ENCODE measurements at places on chromosomes 2 and 18.
A peak's percentile ranks its signal among the peaks of the same experiment; 100 is the strongest.

- no peak for DNase-seq
Measured at GRCh38 chr2:176560296-176560695, 291.1 kb downstream of the MTX2 start.

DNA sequence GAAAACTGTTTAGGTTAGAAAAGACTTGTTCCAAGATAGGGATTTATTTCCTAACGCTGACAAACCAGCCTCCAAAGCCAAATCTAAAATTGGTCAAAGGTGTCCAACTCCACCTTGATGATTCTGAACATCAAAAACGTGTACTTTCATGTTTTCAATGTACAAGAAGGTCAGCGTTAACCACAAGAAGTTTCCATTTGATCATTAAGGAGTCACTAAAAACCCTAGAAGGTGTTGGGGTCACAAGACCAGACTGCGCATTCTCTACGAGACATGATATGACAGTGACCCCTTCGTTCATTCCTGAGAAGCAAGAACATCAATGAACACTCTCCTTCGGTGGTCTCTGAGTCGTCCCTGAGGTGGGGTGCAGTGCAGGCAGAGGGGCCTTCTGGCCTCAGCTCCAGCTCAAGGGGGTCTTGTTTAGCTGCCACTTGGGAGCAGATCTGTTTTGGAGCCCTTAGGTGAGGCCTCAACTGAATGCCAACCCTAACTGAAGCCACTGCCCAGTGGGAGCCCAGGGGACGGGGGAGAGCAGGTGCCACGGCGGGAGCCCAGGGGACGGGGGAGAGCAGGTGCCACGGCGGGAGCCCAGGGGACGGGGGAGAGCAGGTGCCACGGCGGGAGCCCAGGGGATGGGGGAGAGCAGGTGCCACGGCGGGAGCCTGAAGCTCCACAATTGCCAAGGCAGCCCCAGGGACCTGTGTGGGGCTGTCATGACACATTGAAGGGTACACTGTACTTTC, 55.2 kb downstream of the PARD6G start:
- no peak for DNase-seq

- DNase-seq = peak; percentile 61
Measured at GRCh38 chr2:215531284-215531683, 95.4 kb upstream of the FN1 start.

DNA sequence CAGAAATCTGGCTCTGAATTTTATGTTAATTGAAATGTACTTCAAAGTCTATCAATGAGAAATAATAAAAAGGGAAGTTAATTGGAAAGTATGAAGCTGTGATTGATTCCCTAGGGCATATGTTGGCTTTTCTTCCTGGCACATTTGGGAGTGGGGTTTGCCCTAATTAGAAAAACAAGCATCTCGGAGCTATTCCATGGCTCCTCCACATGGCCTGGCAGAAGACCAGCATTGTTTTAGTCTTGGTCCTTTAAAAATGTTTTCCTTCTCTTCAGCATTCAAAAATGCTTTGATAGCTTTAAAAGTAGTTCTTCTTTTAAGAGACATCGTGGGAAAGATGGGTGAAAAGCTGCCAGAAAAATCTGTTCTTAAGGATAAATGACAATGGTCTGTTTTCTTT, 445.5 kb upstream of the PKDCC start:
- DNase-seq = no peak

DNA sequence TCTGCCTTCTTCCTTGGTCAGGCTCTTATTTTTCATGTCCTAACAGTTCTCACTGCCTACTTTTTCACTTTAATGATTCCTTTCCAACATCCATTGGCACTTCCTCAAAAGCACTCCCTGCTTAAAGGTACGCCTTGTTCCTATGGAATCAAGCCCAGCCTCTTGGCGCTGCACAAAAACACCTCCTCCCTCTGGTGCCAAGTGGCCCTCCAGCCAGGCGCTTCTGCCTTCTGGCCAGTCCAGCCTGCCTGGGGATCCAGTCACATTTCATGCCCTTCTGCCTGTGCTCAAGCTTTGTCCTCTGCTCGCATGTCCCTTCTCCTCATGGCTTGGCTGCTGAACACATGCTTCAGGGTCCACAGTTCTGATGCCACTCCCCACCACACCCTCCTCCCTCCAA, 6.3 kb downstream of the TPRKB start:
- no peak for DNase-seq
